ENCODE measurements at places on chromosomes 1 and 21.

- DNase-seq = no peak
Measured at GRCh38 chr1:93358293-93358692, 12.6 kb downstream of the DR1 start.

- DNase-seq = peak; percentile 14
Measured at GRCh38 chr1:77533660-77534305, 148.7 kb downstream of the ZZZ3 start.

GRCh38 chr1:24007079-24007478 is 27.0 kb upstream of the SRSF10 start:
- no peak for DNase-seq

DNA sequence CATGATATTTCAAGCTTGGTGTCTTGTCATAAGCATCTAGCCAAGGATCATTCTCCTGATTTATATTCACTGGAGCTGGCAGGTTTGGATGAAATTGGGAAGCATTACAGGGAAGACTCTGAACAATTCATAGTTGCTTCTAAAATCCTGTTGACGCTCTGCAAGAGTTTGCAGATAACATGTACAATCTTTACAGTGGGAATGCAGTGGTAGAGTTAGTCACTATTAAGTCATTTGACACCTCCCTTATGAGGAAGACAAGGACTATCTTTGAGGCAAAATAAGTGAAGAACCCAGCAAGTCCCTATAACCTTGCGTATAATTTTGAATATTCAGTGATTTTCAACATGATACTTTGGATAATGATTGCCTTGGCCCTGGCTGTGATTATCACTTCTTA is 45.3 kb upstream of the CRB1 start:
- DNase-seq = no peak

- peak; percentile 41 for DNase-seq
Measured at GRCh38 chr1:206685769-206686477, 1.2 kb downstream of the MAPKAPK2 start.

Measured in stimulated activated CD8-positive, alpha-beta memory T cell treated with anti-CD3 and anti-CD28 coated beads, Interleukin-7, amount 100 ng/mL, for 48 hours (primary cell).